ENCODE measurements at places on chromosomes 6 and 20. TPM values are rescaled to one million over a fixed set of nuclear protein-coding genes. Genes with fewer than 3 reads are reported as not detected.

Gene MCCD1
- total RNA-seq, result not detected

Gene SLC26A8
- total RNA-seq, result not detected

Gene TMEM200A
- total RNA-seq, result 0.43 TPM

Gene AKAP7
- total RNA-seq, result 2.4 TPM

Gene WFDC5
- not detected for total RNA-seq

Gene TFAP2C
- not detected for total RNA-seq

Gene WFDC10B
- not detected for total RNA-seq

Data from myocyte (in vitro differentiated cells).